Activated CD4-positive, alpha-beta T cell treated with anti-CD3 and anti-CD28 coated beads for 24 hours (primary cell): ENCODE measurements at places on chromosomes 12 and 14.
A peak's percentile ranks its signal among the peaks of the same experiment; 100 is the strongest.

DNA sequence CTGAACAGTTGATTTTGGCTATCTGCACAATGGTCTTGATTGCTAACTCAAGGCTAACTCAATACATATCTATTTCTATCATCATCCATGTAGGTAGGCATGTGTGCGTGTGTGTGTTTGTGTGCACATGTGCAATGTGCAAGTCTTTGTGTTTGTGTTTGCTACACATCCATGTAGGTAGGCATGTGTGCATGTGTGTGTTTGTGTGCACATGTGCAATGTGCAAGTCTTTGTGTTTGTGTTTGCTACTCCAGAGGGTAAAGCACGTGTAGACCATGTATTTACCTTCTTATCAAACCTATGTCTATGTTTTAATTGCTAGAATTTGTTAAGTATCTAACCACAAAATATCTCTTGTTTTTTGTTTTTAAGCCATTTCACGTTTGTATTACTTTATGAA lies 962.6 kb downstream of the LRFN5 start:
- DNase-seq: no peak

- no peak for DNase-seq
Measured at GRCh38 chr12:30643366-30643765, 52.3 kb downstream of the IPO8 start.

DNA sequence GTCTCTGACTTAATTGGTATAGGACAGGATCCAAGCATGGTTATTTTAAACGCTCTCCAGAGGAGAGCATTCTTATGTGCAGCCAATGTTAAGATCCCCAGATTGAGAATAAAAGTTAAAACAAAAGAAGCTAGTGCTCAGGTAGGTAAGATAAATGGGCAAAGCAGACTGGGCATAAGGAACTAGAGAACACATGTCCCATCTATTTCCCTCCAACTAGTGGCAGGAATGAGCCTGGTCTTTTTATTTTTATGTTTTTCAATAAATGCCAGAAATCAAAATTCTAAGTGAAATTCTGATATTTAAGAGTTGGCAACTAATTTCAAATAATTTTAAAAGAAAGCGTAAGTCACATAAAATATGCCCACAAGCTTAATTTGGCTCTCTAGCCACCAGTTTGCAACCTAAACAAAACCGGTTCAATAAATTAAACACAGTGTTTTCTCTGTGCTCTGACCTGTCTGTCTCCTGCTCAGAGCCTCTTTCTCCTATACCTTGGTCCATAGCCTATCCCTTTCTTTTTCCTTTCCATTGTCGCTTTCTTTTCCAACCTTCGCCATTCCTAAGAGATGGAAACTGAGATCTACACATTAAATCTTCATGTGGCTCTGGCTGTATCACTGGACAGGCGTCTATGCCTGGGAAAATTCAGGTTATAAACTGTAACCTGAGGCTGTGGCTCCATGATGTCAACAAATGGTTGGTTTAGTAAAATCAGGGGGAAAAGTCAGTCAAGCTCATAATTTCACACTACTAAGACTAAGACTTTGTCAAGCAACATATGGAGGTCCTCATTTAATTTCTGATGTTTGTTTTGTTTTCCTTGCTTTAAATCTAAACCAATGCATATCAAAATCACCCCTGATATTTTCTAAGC lies 5.5 kb downstream of the SLC38A1 start:
- no peak for DNase-seq

- no peak for DNase-seq
Measured at GRCh38 chr12:107229827-107230226, 136.5 kb upstream of the CRY1 start.

- no peak for DNase-seq
Measured at GRCh38 chr14:100246809-100247428, 8.0 kb downstream of the YY1 start.

DNA sequence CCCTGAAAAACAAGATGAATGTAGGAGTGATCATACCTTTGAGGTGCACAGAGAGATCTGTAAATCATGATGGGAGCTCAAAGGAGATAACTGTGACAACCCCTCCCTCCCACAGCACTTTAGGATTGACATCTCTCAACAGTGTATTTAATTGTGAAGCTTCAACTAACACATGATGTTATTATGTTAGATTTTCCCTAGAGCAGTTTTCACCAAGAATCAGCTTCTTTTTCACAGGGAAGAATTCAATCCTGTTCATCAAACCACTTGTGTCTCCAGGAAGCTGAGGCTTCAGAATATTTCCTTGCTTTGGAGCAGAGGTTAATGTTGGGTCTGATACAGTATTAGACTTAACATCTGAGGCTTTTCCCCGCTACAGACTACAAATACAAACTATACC lies 11.8 kb downstream of the RPS6KA5 start:
- no peak for DNase-seq

- DNase-seq: no peak
Measured at GRCh38 chr12:111437816-111438454, 32.2 kb downstream of the SH2B3 start.

DNA sequence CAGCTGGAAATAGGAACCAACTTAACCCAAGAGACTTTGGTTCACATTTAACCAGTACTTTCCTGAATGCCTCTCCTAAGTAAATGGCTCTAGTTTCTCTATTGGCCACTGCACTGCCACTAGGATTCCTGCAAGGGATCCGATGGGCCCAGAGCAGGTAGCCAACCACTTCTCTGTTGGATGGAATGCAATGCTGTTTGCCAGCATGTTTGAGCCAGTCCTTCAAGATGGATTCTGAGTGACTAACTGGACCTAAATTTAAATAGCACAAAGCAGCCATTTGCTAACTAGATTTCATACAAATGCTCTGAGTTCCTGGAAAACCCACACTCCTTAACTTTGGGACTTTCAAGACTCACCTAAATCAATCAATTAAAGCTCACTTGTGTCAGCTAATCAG lies 9.5 kb upstream of the CLEC2D start:
- DNase-seq: no peak

DNA sequence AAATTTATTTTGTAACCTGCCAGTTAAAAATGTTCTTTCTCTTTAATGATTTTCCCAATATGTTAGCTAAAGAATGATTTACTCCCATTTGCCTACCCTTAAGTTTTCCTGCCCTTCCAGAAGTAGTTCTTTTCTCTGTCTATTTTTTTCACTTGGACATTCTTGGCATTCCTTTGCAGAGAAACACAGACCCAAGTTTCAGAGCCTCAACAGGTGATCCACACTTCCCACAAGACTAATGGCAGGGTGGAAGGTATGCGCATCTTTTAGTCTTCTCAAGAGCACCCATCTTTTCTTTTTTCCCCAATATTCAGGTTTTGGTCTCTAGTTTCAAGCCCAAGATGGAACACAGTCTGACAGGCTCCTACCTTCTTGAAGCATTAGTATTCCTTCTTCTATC lies 420.7 kb downstream of the ADAMTS20 start:
- DNase-seq: no peak

DNA sequence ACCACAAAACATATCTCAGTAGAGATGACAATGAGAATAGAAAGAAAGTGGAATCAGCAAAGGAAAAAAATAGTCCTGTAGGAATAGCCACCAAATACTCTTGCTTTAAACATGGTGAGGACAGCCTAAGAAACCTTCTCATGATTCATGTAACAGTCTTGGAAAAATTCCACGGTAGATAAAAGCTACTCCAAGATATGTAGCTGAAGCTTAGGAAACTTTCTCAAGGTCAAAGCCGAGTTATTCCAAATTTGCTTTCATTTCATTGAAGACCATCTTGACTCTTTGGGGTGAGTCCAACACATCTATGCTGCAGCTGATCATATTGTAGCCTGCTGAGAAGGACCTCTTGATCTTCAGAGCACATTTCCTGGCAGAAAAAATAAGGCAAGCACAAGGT lies 157.6 kb downstream of the PAH start:
- DNase-seq: no peak

- DNase-seq: no peak
Measured at GRCh38 chr14:73133795-73134194, 2.5 kb upstream of the PSEN1 start.

DNA sequence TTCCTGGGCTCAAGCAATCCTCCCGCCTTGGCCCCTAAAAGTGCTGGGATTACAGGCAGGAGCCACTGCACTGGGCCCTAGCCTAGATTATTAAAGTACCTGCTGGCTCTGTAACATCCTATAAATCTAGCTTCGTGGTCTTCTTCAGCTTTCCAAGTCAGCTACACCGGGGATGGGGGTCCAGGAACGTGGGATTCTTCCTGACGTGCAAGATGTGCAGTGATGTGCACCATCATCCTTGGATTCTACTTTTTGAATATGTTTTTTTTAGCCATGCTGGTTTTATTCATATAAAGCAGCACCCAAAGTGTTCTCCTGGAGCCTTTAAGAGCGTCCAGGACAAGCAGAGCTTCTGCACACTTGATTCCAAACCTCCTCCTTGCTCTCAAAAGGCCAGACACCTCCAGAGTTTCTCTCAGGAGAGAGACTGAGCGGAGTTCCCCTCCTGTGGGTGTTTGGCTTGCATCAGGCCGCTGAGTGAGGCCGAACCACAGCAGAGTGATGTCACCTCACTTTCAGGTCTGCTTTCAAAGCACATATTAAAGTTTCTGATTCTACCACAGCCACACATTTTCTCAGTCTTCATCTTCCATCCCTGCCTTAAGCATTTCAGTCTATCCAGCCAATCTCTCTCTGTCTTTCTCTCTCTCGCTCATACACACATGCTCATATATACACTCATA lies 33.4 kb downstream of the VCPKMT start:
- peak; percentile 66 for DNase-seq

DNA sequence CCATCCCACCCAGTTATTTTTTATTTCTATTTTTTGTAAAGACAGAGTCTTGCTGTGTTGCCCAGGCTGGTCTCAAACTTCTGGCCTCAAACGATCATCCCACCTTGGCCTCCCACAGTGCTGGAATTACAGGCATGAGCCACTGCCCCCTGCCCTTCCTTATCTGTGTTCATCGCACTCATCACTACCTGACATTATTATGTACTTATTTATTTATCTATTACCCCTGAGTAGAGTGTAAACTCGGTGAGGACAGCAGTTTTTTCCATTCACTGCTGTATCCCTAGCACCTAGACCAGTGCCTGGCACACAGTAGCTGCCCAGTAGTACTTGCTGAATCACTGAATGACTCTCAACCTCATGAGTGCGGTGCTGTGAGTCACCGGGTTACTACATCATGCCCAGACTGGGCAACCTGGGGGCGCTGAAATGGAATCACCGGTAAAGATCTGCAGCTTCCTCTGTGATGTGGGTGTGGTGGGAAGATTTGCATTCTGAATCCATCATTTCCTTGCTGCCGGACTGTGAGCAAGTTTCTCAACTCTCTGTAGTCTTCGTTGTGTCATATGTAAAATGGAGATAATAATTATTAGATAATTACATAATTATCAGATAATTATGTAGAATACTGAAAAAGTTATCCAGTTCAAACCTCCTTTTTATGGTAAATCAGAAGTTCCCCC lies 81.9 kb upstream of the USP44 start:
- no peak for DNase-seq

DNA sequence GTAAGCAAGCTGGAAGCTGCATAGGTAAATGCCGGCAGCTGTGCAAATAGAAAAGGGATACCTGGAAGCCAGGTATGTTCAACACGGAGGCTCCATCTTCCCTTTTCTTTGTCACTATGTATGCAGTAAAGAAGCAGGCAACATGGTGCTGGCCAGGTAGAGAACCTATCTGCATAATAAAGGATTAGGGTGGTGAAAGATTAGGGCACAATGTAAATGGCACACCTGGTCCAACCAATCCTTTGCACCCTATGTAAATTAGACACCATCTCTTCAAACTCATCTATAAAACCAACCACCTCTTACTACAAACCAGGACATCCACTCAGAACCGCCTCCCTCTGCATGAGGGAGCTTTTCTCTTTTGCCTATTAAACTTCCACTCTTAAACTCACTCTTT lies 32.3 kb downstream of the RPS29 start:
- DNase-seq: no peak

DNA sequence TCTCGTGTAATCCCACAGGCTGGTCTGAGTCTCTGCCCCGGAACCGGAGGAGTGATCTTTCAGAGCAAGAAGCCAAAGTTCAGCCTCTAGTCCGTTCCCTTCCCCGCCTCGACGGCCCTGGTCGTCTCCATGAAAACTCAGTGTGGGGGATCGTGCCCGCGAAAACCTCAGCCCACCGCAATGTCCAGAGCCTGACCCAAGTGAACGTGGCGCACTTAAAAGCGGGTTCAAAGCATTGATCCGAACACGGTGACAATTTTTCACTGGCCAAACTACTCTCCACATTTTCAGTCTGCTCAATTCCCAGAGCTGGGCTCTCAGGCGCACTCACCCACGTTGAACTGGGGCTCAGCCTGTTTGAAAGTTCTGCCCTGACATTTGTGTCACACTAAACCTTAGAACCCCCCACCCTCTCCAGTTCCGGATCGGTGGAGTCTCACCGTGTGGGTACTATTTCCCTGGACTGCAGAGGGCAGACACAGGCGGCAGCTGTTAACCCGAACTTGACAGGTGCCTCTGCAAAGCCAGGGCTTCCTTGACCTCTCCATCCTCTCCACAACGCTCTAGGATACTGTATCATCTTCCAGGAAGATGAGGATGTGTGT lies 886 bp upstream of the PRICKLE1 start:
- no peak for DNase-seq

DNA sequence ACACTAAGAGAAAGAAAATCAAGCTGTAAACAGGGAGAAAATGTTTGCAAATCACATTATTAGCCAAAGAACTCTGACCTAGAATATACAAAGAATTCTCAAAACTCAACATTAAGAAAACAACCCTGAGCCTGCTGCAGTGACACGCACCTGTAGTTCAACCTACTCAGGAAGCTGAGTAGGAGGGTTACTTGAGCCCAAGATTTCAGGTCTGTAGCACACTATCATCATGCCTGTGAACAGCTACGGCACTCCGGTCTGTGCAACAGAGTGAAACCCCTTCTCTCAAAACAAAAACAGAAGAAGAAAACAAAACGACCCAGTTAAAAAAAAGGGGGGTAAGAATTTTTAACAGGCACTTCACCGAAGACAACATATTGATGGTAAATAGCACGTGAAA lies 20.8 kb downstream of the SAV1 start:
- no peak for DNase-seq

DNA sequence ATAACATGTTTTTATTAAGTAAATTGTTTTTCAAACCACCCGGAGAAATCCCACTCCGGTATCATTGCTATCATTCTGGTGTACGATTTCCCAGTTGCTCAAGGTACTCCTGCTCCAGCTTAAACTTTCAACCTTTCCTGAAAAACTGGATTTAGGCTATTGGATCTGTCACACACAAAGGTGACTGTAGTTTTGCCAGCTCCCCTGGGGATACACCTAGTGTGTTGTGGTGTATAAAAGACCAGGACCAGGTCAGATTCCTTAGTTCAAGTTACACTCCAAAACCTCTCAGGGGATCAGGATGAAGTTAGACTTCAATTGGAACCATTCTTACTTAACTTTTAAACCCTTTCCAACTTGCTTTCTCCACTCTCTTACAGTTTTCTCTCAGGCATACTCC lies 303.9 kb downstream of the NOVA1 start:
- DNase-seq: no peak

- DNase-seq: no peak
Measured at GRCh38 chr12:116735951-116736599, 1.8 kb downstream of the SPRING1 start.
